ENCODE measurements at places on chromosomes 4 and X.

- no peak for DNase-seq
These were observed 168.3 kb downstream of the TMA16 start for GRCh38 chr4:163662768-163663167.

GRCh38 chr4:76539979-76540378 lies 105.0 kb downstream of the SHROOM3 start:
- DNase-seq = no peak

DNA sequence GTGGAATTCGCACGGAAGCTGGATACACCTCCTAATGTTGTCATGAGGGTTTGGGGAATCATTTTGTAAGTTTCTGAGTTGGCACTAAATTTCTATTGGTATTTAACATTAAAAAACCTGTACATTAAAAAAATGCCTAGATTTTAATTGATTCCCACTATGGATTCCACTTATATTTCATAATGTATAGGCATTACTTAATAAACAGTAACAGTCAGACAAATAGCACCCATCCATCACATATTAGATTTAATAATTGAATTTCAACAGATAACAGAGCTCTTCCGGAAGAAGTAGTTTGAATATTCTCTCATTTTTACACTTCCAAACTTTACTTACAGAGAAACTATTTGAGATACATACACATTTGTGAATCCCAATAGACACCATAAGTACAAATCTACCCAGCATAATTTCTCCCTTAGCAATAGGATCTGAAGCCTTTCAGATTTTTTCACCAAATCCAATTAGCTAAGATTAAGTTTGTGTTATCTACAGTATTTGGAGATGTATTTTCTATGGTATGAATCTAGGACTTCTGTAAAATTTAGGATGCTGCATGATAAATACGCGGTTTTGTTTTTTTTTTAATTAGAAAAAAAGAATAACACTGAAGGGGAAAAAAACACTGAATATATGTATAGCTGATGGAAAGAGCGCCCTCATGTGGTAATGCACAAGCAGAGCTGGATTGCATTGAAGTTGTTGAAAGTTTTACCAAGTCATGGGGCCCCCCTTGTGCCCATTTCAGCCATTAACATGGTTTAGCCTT lies 12.2 kb upstream of the ODAM start:
- peak; percentile 46 for DNase-seq

DNA sequence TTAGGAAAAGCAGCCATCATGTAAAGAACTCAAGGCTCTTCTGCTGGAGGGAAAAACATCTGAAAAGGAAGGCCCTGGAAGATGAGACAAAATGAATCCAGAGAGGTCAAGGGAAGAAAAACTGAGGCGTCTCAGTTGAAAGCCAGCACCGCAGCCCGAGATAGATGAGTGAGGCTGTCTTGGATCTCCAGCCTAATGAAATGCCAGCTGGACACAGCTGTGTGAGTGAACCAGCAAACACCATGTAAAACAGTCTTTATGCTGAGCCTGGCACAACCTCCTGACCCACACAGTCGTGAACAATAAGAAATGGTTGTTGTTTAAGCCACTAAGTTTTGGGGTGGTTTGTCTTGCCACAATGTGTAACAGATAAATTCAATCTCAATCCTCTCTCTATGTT lies 48.6 kb upstream of the RASL11B start:
- DNase-seq = peak; percentile 48
